ENCODE measurements at places on chromosomes 5 and 9.

DNA sequence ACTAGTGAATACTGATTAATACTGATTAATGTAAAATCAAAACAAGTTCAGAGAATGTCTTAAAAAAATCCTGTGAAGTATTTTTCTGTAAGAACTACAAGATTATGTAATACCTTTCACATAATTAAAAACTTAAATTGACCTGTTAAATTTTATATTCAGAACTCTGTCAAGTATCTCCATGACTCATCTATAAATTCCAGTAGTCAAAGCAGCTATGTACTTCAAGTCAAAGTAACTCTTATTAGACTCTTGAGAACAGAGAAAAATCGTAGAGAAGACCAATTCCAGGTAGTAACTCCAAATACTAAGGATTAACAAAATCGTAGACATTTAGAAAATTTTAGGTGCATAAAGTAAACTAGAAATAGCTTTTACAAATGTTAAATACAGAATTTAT is 77.1 kb downstream of the HOMER1 start:
- DNase-seq = peak; percentile 11

- no peak for DNase-seq
These were observed 503.8 kb upstream of the ADAMTS16 start for GRCh38 chr5:4636378-4636777.

GRCh38 chr5:139733010-139733688 is 62.5 kb upstream of the PSD2 start:
- no peak for DNase-seq

DNA sequence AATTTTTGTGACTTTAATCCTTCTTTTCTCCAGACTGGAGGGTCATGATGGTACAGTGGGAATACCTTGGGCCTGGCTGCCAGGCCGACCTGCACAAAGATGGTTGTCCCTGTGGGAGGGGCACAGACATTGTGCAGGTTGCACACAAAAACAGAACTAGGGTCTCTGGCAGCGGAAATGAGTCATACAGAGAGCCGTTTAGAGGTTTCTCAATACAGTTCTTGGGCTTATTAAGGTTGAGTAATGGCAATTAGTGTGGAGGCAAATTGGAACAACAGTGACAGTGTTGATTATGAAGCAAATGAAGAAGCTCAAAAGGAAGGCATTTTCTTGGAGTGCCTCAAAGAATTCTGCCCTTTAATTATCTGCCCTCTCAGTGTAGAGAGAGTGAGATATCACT is 173.6 kb downstream of the TENT4A start:
- DNase-seq = no peak

- no peak for DNase-seq
These were observed 13.2 kb upstream of the CLPTM1L start for GRCh38 chr5:1357946-1358725.

DNA sequence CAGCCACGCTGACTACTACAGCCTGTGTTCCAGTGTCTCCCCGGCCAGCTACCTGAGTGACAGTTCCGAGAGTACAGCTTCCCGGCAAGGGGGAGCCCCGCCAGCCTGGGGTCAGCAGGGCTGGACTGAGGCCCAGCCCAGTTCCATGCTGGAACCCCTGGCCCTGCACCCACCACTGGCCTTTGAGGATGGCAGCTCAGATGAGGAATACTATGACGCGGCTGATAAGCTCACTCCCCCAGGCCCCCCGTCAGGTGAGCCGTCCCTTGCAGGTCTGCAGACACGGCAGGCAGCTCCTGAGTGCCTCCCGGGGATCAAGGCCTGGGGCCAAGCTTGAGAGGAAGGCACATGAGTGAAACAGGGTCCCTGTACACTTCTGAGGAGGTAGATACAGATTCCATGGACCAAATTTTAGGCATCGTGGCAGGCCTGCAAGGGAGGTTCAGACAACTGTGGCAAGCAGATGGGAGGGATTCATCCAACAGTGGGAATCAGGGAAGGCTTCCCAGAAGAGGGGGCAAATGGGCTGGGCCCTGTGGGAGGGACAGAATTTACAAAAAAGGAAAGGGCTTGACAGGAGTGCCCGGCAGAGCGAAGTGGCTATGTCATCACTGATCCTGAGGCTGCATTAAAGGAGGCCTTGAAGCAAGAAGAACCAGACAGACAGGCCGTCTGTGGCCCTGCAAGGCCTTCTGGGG is 12.8 kb upstream of the TRMT10B start:
- no peak for DNase-seq

DNA sequence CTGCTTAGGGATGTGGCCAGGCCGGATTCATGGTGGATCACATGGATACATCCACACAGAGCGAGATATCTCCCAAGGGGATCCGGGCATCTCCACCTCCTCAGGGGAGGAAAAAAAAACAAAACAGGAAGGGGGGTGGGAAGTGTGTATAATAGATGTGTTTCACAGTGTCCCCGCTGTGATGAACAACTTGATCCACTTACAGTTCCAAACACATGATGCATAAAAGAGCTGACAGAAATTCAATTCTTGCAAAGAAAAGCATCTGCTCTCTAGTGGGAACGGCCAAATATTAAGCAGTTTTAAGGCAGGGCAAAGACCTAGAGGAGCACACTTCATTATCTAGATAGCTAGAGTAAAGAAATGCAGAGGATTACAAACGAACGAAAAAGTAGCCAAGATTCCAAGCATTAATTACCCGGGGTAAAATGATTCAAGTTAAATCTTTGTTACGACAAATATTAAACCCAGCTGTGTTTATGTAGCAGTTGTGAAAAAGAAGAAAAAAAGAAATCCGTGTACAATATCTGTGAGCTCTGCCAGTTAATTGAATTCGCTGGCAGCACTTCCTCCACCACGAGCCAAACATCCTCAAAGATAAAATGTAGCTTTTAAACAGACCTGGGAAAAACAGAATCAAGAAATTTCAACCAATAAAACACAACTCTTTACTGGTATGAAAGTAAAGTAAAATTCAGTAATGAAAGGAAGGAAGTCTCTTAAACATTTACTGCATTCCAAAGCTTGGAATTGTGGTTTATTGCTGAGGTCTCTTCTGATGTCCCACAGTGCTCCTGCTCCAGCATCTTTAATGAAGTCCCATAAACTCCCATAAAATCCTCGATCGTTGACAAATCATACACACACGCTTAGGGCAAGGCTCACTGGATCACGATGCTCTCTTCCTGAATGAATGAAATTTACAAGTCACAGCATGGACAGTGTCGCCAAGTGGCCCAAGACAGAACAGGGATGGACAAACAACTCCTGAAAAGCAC is 213.0 kb downstream of the CRB2 start:
- DNase-seq = no peak

GRCh38 chr5:56498759-56499395 is 265.7 kb upstream of the ANKRD55 start:
- no peak for DNase-seq

DNA sequence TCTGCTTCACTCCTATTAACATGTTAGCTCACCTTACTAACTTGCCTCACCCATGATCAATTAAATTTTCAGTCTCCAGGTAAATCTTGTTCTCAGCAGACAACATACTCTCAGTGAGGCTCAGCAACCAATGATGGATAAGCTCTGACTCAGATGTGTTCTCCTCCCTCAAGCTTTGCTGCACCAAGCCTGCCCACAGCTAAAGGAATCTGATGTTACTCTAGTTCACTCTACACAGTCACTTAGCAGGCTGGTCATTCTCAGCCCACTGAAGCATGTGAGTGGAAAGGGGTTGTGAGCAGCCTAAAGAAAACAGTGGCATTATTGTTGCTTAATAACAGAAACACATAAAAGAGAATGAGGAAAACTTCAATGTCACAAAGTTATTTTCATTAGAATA is 37.3 kb upstream of the CTNND2 start:
- no peak for DNase-seq

- DNase-seq = no peak
These were observed 26.1 kb downstream of the ZNF510 start for GRCh38 chr9:96751815-96752214.

DNA sequence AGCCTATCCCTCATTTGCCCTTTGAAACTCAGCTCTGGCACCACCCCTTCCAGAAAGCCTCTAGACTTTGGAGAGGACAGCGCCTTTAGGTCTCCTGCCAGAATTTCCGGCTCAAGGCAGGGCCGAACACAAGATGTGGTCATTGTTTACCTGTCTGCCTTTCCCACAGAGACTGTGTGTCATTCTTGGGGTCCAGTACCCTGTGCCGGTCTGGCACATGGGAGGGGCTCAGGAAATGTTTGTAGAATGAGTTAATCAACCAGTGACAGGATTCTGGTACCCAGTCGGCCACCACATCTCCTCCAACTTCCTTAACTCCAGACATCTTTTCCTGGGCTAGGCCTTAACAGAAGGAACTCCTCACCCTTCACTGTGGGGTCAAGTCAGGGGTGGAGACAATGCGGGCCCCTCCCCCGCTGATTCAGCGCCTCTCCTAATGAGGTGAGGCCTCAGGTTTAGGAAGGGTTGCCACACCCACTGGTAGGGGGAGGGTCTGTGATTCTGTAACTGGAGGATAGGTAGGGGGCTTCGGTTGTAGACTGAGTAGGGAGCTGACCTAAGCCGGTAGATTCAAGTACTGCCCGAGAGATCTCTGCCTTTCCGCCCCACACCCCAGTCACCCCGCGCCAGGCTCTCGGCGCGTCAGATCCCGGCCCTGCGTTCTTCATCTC is 29.3 kb downstream of the PCDH1 start:
- DNase-seq = peak; percentile 98

Data from RWPE1 (cell line).